CD4-positive, alpha-beta memory T cell (primary cell): ENCODE measurements at places on chromosomes 16 and 17. TPM values are rescaled to one million over a fixed set of nuclear protein-coding genes. Genes with fewer than 3 reads are reported as not detected.

PRAC2 gene
- polyA plus RNA-seq: not detected

C17orf75 gene
- 10.6 TPM for polyA plus RNA-seq

TBX6 gene
- not detected for polyA plus RNA-seq

SMTNL2 gene
- not detected for polyA plus RNA-seq

CYBC1 gene
- 166 TPM for polyA plus RNA-seq

VWA3A gene
- polyA plus RNA-seq: not detected

TBC1D3C gene
- polyA plus RNA-seq: not detected

KRTAP9-8 gene
- polyA plus RNA-seq: not detected

ACSM5 gene
- not detected for polyA plus RNA-seq

HAP1 gene
- not detected for polyA plus RNA-seq

GAS7 gene
- 1.3 TPM for polyA plus RNA-seq

- DNase-seq: peak; percentile 13
Observed at GRCh38 chr17:77470800-77471733, 330.3 kb downstream of the SEC14L1 start.

DNA sequence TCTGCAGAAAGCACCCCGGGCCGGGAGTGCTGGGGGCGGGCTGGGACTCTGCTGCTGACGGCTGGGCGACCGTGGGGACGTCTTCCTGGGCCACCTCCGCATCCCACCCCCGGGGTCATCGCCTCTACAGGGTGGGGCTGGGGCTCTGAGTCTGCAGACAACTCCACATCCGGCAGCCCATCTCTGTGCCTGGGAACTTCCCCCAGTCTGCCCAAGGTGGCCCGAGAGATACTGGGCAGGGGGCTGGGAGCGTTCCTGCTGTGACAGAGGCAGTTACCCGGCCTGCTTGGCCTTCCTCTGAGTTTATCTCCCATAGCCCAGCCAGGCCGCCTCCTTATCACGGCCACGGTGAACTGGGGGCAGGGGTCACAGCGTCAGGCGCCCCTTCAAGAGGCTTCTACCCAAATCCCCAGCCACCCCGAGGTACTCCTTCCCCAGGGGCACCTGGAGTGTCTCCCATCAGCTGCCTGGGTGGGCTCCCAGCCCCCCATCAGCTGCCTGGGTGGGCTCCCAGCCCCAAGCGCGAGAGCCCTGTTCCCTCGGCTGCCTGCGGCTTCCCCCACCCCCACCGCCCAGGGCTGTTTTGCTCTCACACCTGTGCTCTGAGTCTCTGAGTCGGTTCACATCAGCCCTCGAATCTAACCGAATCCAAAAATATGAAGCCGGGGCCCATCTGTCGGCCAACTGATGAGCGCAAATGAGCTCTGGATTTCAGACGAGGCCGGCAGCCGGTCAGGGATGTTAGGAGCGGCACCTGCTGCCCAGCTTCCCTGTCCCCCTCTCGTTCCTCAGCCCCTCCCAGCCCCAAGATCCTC, 15.6 kb upstream of the CBFA2T3 start:
- no peak for DNase-seq

DNA sequence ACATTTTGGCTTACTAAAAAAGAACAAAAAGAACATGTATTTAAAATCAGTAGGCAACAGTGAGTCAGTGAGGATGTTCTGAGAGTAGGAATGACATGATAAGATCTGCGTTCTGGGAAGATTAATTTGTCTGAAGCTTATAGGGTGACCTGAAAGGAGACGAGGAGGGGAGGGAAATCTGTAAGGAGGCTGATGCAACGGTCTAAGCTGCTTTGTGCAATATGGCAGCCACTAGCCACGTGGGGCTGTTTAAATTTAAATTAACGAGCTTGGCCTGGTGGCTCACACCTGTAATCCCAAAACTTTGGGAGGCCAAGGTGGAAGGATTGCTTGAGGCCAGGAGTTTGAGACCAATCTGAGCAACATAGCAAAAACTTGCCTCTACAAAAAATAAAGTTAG, 181.6 kb upstream of the CACNG3 start:
- DNase-seq: no peak

GRCh38 chr16:84557504-84557903, 53.0 kb upstream of the MEAK7 start:
- no peak for DNase-seq

GRCh38 chr16:6827931-6828330, 504.7 kb upstream of the RBFOX1 start:
- no peak for DNase-seq

GRCh38 chr17:31541559-31541958, 150.1 kb downstream of the RAB11FIP4 start:
- DNase-seq: no peak

GRCh38 chr16:27389272-27389961, 12.6 kb upstream of the IL21R start:
- no peak for DNase-seq

DNA sequence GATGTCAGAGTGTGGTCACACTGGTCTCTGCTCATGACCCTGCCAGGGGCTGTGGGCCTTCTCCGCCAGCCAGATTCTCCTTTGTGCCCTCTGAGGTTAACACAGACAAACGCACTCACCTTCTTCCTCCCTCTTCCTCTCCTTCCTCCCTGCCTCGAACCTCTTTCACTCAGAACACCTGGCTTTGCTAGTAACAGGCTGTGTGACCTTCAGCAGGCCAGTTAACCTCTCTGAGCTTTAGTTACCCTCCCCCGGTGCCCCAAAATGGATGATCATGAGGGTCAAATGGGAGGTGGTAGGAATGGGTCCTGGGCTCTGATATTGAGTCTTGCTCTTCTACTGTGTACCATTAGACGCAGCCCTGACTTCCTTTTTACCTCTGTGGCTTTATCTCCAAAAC, 127.1 kb downstream of the OR1D5 start:
- no peak for DNase-seq

GRCh38 chr17:76054112-76054476, 18.2 kb downstream of the SRP68 start:
- no peak for DNase-seq

- DNase-seq: no peak
Observed at GRCh38 chr16:56281249-56281805, 90.0 kb downstream of the GNAO1 start.

DNA sequence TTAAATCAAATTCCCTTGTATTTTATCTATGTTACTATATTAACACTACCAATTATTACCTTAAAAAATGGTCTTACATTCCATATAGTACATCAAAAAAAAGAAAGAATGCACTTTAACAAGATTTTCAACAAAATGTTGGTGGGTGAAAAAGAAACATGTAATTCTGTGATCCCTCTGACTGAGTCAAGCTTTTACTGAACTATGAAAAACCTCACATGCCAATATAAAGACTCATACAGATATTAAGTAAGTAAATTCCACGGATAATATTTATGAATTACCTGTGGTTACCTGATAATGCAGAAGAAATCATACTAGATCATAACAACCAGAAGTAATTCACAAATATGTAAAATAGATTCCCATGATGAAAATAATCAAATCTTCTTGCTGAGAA, 12.4 kb downstream of the COIL start:
- no peak for DNase-seq

DNA sequence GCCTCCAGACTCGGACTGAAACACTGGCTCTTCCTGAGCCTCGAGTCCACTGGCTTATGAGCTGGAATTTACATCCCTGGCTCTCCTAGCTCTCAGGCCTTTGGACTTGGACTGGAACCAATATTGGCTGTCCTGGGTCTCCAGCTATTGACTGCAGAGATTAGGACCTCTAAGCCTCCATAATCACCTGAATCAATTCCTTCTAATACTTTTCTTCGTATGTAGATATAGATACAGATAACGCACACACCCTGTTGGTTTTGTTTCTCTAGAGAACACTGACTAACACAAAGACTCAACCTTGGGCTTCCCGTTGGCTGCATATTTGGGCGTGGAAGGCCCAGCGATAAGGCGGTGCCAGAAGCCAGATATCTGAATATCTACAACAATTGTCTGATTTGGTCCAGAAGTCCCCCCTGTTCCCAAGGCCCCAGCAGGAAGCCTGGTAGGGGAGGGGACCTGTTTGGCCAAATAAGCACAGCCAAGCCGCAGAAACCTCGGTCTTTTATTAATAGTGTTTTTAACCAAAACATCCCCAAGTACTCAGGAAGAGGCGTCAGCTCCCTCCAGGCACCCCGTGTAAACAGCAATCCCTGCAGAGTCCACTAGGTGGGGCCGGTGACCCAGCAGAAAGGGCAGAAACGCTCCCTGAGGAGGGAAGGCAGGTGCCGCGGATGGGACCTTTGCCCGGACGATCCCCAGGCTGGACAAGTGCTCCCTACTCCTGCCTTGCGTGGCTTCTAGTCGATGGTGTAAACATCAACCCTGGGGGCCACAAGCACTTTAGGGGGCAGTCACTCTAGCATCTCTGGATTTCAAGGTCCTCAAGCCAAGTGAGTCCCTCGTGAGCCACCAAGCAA, 57.0 kb downstream of the ABR start:
- DNase-seq: peak; percentile 73

DNA sequence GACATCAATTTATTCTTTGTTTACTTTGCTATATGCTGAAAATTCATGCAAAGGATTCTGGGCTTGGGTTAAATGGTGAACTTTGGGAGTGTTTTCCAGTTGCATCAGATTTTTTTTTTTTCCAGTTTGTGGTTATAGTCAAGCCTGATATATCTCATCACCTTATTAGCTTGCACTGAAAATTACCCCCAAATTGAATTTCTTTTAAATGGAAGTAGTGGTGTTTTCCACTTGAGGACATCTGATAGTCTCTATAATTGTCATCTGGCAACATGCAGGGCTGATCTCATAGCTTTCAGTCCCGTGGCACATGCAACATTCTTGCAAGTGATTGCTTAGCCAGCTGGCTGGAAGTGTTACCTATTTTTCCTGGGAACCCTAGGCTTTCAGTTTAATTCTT, 4.7 kb upstream of the KRTAP3-1 start:
- DNase-seq: no peak

DNA sequence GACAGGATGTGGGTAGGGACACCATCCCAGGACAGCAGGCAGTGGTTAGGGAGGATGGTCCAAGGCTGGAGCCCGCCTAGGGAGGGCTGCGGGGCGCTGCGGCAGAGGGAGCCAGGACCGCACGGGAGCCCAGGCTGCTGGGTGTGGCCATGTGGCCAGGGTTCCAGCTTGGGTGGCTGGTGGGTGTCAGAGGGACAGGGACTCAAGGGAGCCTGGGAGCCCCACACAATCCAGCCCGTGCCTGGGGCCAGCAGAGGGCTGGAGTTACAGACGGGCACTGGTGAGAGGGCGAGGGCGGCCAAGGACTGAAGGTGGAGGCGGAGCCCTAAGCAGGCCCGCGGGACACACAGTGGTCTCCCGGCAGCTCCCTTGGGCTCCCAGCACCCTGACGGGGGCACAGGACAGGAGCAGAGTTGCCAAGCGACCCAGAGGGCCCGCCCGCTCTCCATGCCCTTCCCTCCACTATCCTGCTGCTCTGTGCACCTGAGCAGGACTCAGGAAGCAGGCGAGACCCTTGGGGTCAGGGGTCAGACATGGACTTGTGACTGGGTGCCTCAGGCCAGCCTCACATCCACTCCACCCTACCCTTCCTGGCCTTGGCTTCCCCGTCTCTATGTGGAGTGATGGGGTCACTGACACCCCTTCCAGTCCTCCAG, 7.1 kb downstream of the MRPL28 start:
- no peak for DNase-seq

DNA sequence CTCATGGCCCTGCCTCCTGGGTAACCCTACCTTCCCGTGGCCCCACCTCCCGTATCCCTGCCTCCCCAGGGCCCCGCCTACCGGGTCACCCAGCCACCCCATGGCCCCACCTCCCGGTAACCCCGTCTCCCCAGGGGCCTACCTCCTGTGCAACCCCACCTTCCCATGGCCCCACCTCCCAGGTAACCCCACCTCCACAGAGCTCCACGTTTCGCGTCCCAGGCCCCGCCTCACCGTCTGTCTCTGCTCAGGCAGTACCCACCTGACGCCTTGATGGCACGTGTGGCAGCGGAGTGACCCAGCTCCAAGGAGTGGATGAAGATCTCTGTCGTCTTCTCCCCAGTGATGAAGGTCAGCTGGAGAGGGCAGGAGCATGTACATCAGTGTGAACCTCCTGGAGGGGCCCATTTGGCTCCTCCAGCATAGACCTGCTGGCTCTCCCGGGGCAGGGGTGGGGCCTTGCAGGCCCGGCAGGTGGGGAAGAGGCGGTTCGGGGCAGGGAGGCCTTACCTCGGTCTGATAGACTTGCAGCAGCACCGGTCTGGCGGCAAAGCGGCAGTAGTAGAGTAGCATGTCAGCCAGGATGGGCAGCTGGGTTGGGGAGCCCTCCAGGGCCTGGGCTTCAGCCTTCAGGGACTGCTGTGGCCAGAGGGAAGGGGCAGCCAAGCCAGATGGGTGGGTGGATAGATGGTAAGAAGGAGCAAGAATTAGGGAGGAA, 18.7 kb upstream of the PIK3R6 start:
- no peak for DNase-seq

- DNase-seq: no peak
Observed at GRCh38 chr16:49822649-49823370, 33.1 kb downstream of the ZNF423 start.

GRCh38 chr17:28714281-28714680, 2.6 kb upstream of the PROCA1 start:
- DNase-seq: no peak

DNA sequence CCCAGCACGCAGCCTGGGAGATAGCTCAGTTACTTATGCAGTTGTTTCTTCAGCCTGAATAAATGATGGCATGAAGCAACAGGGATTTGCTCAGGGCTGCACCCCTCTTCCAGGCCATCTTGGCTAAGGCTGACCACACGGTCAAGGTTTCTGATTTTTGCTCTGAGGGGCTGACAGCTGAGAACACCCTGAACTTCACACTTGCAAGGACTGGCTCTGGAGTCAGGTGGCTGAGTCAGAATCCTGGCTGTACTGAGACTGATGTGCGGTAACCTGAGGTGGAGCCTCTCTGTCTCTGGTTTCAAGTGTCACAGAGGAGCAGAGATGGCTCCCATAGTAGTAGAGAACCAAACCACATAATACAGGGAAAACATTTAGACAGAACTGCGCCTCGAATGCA, 4.8 kb downstream of the MTHFSD start:
- DNase-seq: no peak
